ENCODE measurements at places on chromosomes 6 and 20. TPM values are rescaled to one million over a fixed set of nuclear protein-coding genes. Genes with fewer than 3 reads are reported as not detected.

DNA sequence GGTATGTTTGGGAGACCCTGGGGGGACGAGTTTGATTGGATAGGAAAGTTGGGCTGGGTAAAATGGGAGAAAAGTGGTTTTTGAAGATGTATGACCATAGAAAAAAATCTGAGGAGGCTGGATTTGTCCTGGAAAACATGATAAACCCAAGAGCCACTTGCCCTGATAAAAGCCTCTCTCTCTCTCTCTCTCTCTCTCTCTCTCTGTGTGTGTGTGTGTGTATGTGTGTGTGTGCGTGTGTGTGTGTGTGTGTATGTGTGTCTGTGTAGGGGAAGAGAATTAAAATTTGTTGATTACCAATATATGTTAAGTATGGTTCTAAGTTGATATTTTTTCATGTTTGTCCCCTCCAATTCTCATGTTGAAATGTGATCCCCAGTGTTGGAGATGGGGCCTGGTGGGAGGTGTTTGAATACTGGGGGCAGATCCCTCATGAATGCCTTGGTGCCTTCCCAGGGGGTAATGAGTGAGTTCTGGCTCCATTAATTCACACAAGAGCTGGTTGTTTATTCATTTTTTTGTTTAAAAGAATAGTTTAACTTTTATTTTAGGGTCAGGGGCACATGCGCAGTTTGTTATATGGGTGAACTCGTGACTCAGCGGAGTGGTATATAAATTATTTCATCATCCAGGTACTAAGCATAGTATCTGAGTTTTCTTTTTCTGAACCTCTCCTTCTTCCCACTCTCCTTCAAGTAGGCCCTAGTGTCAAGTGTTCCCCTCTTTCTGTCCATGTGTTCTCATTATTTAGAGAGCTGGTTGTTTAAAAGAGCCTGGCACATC lies 208.8 kb downstream of the TFAP2B start:
- no peak for DNase-seq

Gene TINAG
- total RNA-seq = not detected

GRCh38 chr6:20198775-20199174 lies 13.5 kb downstream of the MBOAT1 start:
- no peak for DNase-seq

DNA sequence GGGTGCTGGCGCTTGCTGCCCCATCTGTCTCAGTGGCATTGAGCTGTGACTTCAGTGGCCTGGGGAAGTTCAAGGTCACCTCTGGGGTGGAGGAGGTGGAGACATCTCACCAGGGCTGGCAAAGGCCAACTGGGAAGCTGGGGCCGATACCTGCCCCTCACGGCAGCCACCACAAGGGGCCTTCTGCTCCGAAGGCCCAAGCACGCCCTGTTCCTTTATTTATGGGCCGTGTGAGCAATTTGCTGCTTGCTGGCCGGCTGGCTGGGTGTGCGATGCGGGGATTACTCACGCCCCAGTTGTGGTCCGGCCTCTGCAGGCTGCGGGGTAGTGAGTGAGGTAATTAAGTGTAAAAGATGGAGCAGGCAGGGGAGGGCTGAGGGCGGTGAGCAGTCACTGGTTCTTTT lies 13.2 kb upstream of the SCRT2 start:
- no peak for DNase-seq

- no peak for DNase-seq
Measured at GRCh38 chr20:44716309-44717106, 1.3 kb downstream of the CCN5 start.

Gene PDE7B
- 18.4 TPM for total RNA-seq

DNA sequence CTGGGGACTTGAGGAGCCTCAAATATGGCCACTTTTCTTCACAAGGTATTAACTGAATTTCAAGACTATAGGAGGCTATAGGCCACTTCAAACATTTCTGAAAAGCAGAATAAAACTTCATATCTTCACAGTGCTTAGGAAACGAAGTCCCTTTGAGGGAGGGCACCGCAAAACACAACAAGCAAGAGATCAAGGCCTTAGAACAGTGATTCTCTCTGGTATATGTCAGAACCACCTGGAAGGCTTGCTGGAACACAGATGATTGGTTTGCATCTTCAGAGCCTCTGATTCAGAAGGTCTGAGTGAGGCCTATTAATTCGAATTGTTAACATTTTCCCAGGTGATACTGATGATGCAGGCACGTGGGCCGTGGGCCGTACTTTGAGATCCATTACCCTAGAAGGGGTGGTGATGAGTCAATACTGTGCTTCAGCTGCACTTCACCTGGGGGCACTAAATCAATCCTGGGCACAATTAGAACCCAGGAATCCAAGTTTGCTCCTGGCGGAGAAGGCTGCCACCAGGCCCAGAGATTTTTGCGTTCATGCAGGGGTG lies 10.7 kb downstream of the SUN5 start:
- DNase-seq = no peak

Gene HDGFL1
- not detected for total RNA-seq

Gene COL19A1
- total RNA-seq = 1.7 TPM

DNA sequence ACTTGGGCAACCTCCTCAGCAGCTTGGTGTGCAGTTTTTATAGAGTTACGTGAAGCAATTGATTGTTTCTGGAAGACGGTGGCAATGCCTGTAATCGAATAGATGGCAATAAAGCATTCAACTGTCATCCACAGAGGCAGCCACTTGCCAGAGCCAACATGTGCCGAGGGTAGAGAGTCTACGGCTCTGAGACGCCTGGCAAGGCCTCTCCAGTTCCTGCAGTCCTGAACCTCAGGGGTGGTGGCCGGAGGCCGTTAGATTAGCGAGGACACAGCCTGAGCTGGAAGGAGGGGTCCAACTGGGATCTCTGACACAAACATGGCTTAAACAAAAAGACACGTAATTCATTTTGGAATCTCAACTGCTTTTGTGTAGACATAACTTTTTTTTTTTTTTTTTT lies 775 bp upstream of the TTLL2 start:
- DNase-seq = peak; percentile 17

- no peak for DNase-seq
Measured at GRCh38 chr6:107075951-107076381, 39.3 kb downstream of the BEND3 start.

- DNase-seq = no peak
Measured at GRCh38 chr6:143158113-143158581, 97.5 kb downstream of the AIG1 start.

GRCh38 chr6:958488-958887 lies 265.5 kb upstream of the EXOC2 start:
- no peak for DNase-seq

GRCh38 chr6:126824815-126825214 lies 293.7 kb upstream of the RSPO3 start:
- DNase-seq = no peak

DNA sequence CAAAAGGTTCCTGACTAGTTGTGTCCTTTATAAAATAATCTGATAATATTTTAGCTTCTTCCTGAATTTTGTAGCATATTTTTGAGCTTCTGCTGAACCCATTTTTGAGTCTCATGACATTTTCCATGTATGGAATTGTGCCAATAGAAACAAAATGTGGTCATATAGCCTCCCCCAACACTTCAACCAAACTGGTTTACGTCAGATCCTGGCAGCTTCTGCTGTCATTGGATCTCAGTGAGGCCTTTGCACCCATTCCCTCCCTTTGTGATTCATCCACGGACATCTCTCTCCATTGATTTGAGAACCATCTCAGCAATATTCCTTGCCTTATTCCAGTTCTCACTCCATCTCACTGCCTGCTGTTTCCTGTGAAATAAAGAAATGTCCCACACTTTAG lies 166.0 kb upstream of the PROKR2 start:
- no peak for DNase-seq

- peak; percentile 72 for DNase-seq
Measured at GRCh38 chr6:168247443-168248147, 72.0 kb downstream of the DACT2 start.

DNA sequence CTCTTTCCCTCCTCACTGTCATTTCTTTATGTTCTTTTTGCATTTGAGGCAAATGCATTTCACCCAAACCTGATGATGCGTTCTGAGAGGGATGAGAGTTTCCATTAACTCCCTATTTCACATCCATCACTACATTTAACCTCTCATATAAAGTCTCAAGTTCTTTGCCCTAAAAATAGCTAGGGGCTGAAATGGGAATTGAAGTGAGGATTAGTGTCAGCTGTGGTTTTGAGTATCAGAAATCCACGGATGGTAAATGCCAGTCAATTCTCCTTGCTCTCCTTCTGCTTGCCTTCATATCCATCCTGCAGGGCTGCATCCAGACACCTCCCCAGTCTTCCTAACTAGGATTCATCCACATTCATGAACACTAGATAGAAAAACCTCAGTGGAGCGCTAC lies 10.0 kb upstream of the DTNBP1 start:
- no peak for DNase-seq

- DNase-seq = no peak
Measured at GRCh38 chr6:71888756-71889340, 2.5 kb downstream of the RIMS1 start.

DNA sequence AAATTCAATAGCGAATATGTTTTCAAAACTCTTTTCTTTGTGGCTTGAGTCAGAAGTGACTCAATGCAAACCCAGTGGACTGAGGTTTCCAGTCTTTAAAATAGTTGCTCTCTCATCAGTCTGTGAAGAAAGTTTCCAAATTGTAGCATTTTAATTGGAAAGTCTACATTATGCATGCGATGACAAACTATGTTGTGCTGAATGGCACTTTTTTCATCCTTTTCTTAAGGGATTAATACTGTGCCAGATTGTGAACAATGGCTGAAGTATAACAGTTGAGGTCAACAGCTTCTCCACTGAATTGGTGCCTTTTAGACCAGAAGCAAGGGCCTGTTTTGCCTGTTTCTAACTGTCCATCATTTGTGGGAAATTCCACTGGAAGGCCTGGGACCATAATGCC lies 377.1 kb downstream of the BTBD9 start:
- DNase-seq = no peak

- no peak for DNase-seq
Measured at GRCh38 chr6:88513920-88514319, 347.8 kb upstream of the CNR1 start.

DNA sequence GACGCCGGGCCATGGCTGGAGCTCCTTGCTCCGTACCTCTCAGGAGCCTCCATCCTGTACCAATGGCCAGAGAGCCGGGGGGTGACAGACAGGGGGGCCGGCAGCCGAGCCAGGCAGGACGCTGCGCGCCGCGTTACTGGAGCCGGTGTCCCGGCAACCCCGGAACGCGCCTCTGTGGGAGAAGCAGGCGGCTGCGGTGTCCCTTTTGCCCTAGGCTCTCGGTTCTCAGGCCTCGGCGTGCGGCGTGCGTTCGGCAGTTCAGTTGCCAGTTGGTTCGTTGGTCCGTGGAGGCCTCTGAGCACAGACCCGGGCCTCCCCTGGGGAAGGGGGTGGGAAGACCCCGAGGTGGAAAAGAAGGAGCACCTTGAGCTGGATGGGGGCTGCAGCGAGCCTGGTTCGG lies at the start of gene SPATS1:
Gene SPATS1, plus strand, starts transcription at position 162 of the 400 bp plus-strand sequence. CDS start 446 bp downstream, outside the sequence.
- DNase-seq = no peak

DNA sequence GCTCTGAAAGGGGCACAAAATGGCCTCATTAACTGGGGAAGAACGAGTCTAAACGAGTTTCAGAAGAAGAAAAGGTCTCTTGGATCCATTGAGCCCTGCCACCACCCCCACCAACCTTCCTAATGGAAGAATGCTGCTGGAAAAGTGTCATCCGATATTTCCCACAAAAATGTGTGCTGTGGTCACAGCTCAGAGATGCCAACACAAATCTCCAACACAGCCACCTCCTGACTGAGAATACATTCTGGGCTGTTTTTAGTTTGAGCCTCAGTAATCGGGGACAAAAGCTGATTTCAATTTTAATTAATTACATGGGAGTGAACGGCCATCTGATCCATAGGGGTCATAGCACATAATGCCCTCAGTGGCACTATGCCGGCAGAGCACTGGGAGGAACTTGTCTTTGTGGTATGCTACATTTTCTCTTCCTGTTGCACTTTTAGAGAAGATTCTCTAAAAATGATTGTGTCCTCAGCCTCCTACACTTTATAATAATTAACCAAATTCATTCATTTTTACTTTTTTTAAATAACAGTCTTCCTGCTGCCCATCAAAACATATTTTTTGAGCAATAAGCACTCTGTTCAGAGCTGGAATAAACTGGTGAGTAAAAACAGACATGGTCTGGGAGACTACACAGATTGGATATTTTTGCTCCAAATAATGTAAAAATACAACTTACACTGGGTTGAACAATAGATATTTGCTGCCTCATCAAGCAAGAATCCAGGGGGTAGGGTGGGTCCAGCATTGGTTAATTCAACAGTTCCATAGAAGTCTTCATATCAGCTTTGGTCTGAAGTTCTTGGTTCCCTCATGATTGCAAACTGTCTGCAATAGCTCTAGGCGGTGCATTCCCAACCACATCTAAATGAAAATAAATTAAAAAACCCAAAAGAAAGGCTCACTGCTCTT lies 143.6 kb upstream of the TMEM170B start:
- no peak for DNase-seq

DNA sequence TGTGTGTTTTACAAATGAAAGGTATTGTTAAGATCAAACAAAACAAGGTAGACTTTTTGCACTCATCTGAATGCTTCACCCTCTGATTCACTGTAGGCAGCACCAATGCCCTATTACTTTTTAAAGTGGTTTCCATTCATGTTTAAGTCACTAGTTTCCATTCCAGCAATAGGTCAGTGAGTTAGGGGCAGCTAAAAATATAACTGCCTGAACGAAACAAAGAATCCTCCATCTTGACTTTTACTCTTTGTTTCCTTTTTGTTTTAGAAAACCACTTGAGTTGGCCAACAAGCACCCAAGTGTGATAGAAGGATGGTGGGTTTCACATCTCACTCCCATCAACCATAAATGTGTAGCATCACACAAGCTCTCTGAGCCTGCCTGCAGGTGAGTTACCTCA lies 25.5 kb downstream of the CLIC5 start:
- no peak for DNase-seq

- no peak for DNase-seq
Measured at GRCh38 chr6:134774201-134774638, 175.7 kb downstream of the ALDH8A1 start.

Gene RIPPLY2
- 0.86 TPM for total RNA-seq

DNA sequence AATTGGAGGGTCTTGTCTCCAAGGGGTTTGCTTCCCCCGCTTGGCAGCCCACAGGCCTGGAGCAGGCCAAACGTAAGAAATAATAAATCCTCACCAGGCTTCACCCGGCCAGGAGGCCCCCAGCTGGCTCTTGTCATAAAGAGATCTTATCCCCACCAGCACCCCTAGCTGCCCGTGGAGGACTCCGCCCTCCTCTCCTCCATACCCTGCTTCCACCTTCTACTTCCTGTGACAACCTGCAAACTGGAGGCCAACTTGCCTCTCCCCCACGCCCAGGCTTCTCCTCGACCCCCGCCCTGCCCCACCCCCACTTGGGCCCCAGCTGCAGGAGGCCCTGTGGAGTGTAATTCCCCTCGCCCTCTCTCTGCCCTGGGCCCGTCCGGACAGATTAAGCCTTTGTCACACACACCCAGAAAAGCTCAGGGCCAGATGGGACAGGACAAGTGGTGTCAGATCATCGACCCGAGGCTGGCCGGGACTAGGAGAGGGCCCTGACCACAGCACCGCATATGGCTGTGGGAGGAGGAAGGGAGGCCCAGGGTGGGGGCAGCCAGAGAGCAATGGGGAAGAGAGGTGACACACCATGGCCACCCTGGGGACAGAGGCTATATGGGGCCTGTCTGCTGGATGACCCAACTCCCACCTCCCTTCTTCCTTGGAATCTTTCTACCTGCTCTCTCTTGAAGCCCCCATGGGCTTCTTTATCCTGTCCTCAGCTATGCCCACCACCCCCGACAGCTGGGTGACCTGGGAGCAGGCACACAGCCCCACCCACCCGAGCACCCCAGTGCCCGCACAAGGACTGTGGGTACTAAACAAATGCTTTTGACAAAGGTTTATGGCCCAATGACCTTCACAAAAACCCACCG lies 3.9 kb downstream of the NOL4L start:
- DNase-seq = no peak

GRCh38 chr20:32528905-32529670 lies 56.0 kb downstream of the NOL4L start:
- no peak for DNase-seq
